Bronchial smooth muscle cell (primary cell): ENCODE measurements at places on chromosomes 6 and 20. TPM values are rescaled to one million over a fixed set of nuclear protein-coding genes. Genes with fewer than 3 reads are reported as not detected.

Gene HLA-DRA
- total RNA-seq: 0.17 and 0.95 TPM in 2 replicates

Gene OR2B3
- not detected in 2 replicates for total RNA-seq

Gene ILRUN
- total RNA-seq: 29.4 and 35.3 TPM in 2 replicates

Gene RRAGD
- total RNA-seq: 0.09 and 0.32 TPM in 2 replicates

Gene GPX5
- not detected in 2 replicates for total RNA-seq

Gene SPATA25
- 1.4 and 2.0 TPM in 2 replicates for total RNA-seq

Gene TUBB2B
- total RNA-seq: 0.79 and 2.2 TPM in 2 replicates
